ENCODE measurements at places on chromosomes 6 and 20.
A peak's percentile ranks its signal among the peaks of the same experiment; 100 is the strongest.

DNA sequence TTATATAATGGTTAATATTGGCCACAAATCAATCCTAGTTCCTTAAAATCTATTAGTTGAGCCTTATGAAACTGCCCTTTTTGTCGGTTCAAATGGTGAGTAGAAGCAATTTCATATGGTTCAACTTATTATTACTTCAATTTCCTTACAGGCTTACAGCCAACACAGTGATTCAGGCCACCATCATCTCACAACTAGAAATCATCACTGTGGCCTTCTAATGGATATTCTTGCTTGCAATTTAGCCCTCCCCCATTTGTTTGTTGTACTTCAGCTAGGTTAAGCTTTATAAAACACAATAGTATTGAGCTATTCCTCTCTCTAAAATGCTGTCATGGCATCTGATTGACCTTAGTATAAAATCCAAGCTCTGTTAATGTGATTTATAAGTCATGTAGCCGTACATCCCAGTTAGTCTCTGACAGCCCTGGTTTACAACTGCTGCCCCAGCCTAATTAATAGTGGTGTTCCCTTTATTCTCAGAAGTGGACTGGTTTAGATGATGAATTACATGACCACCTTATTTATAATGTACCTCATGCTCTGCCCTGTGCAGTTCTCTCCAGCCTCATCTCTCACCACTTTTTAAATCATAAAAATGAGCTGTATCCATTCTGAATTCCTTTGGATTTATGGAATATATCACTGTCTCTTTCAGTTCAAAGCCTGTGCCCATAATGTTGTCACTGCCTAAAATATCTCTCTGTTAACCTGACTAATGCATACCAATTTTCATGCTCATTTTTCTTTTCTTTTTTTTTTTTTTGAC, 36.7 kb downstream of the LAMA2 start:
- DNase-seq = no peak

GRCh38 chr6:126784161-126784790, 334.2 kb upstream of the RSPO3 start:
- DNase-seq = no peak

DNA sequence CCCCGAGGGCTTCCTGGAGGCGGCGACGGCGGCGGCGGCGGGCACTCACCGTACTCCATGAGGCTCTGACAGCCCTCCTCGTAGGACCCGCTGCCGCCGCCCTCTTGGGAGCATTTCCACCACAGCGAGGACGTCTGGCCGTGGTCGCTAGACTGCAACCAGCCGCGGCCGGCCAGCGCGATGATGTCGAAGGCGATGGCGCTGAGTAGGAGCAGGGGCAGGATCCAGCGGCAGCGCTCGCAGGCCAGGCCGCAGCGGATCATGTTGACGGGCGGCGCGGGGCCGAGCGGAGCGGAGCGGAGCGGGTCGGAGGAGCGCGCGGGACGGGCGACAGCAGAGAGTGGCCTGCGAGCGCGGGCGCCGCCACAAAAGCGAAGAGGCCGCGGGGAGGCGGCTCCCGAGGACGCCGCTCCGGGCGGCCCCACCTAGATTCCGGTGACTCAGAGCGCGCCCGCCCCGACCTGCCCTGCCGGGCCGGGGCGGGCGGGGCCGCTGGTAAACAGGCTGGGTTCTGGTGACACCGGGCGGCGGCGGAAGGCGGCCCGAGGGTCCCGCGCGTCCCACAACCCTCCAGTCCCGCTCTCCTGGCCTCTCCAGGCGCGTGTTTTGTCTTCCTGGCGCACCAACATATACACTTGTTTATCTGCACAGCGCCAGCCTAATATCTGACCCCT, at the start of gene PERP:
Gene PERP (minus strand): TSS at position 342 of the 674 bp plus-strand sequence. CDS start 79 bp downstream, at position 263.
- peak; percentile 72 for DNase-seq

GRCh38 chr6:70538376-70538775, 28.4 kb upstream of the SDHAF4 start:
- no peak for DNase-seq

DNA sequence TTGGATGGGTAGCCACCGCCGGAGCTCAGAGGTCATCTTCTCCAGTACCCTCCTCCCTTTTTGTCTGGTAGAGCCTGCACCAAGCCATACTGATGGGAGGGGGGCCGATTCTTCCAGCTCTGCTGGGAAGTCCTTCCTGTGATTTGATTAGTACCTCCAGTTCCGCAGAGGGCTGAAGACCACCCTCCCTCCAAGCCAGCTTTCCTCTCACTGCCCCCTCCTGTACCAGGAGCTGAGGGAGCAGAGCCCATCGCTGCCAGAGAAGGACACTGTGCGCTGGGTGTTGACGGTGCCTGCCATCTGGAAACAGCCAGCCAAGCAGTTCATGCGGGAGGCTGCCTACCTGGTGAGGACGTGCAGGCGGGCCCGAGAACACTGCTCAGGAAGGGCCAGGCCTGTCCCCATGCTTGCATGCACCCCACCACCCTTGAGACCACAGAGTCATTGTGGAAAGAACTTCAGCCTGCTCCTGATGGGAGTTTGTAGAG, 13.2 kb downstream of the HSPA12B start:
- DNase-seq = no peak

GRCh38 chr6:158503846-158504245, 56.0 kb upstream of the TMEM181 start:
- no peak for DNase-seq

DNA sequence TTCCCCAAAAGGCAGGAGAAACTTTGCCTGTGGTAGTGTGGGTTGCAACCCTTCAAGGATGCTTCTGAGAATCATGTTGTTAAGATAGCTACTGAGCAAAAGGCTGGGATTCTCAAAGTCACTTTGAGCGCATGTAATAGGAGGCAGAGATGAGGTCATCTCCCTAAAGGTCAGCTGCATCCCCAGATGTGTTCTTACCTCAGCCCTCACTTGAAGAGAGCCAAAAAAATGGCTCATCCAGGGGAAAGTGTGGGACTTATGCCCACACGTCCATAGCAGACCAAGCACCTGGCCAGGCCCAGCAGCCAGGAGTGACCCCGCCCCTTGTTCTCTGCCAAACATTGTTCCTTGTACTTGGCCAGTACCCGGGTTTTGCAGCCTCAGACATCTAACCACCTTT, 187.0 kb upstream of the BMP2 start:
- DNase-seq = no peak

DNA sequence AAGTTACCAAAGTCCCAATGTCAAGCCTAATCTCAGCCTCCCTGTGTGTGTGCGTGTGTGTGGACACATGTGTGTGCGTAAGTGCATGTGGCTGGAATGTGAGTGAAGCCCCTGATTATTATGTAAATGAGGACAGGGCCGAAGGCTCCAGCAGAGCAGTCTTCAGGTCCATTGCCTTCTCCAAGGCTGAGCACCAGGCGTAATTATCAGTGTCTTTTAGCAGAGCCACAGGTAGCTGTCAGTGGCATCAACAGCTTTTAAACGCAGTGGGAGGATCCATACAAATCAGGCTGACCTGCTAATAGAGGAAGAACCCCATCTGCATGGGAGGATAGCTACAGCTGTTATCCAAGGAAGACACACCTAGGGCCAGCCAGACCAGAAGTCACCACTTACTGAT, 324.3 kb upstream of the MOCS1 start:
- no peak for DNase-seq

GRCh38 chr6:144220031-144220790, 64.9 kb upstream of the UTRN start:
- no peak for DNase-seq

- no peak for DNase-seq
Measured at GRCh38 chr20:8115436-8115835, 16.6 kb upstream of the PLCB1 start.

DNA sequence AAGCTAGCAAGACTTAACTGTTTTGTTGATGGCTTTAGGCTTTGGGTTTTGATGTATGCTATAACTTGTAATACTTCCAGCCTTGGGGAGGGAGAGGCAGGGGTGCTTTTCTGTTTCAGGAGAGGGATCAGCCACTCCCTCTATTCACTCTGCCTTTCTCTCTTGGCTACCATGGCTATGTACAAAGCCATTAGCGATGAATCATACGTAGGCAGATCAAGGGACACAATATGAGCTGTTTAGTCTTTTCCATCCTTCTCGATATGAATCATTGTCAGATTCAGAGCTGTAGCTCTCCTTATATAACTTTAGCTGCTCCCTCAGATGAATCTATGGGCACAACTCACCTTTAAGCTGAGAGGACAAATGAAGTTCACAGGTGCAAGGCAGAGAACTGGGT, 230.6 kb downstream of the TSHZ2 start:
- DNase-seq = peak; percentile 17

- no peak for DNase-seq
Measured at GRCh38 chr20:19577692-19578091, 180.4 kb upstream of the RIN2 start.

GRCh38 chr6:166646716-166647115, 19.7 kb upstream of the RPS6KA2 start:
- DNase-seq = no peak

All from stimulated activated CD4-positive, alpha-beta T cell treated with anti-CD3 and anti-CD28 coated beads, Interleukin-4, amount 100 ng/mL, for 24 hours (primary cell).